ENCODE measurements at places on chromosomes 3 and 15.
A peak's percentile ranks its signal among the peaks of the same experiment; 100 is the strongest.

GRCh38 chr15:99404454-99404853 lies 153.2 kb downstream of the LRRC28 start:
- DNase-seq: no peak

- DNase-seq: no peak
Observed at GRCh38 chr3:124999897-125000435, 55.8 kb downstream of the HEG1 start.

DNA sequence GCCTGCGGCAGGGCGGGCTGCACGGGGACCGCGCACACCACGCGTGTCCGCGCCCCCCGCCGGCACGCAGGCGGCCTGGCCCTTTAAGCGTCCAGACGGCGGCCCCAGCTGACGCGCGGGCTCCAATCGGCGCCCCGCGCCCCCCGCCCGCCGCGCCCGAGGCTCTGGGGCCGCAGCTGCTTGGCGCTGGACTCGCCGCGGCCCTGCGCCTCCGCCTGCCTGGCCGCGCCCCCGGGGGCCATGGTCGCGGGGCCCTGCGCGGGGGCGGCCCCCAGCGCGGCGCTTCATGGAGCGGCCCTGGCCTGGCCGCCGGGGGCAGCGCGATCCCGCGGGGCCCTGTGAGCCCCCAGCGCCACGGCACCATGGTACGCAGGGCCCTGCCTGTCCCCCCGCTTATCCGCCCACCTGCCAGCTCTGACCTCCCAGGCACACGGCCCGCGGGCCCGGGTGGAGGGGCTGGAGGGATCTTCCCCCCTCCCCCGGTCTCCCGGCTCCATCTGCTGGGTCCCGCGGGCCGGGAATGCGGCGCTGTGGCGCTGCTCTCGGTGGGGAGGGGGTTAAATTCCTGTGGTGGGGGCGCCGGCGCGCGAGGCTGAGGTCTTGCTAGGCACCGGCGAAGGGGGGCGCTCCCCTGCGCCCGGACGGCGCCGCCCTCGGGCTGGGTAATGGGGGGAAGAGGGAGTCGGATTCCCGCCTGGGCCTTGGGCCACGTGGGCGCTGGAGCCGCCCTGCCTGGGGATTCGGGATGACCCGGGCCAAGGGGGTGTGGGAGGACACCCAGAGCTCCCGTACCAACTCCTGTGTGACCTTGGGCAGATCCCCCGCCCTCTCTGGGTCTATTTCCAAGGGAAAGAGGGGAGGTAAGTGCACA lies 1.1 kb downstream of the ZBTB47 start:
- DNase-seq: no peak

GRCh38 chr3:178443634-178444033 lies 92.6 kb upstream of the KCNMB2 start:
- no peak for DNase-seq

GRCh38 chr3:14725564-14726440 lies 50.9 kb downstream of the C3orf20 start:
- DNase-seq: no peak

- no peak for DNase-seq
Observed at GRCh38 chr3:53377794-53378193, 30.5 kb upstream of the DCP1A start.

- DNase-seq: no peak
Observed at GRCh38 chr3:121852256-121852655, 17.2 kb downstream of the EAF2 start.

DNA sequence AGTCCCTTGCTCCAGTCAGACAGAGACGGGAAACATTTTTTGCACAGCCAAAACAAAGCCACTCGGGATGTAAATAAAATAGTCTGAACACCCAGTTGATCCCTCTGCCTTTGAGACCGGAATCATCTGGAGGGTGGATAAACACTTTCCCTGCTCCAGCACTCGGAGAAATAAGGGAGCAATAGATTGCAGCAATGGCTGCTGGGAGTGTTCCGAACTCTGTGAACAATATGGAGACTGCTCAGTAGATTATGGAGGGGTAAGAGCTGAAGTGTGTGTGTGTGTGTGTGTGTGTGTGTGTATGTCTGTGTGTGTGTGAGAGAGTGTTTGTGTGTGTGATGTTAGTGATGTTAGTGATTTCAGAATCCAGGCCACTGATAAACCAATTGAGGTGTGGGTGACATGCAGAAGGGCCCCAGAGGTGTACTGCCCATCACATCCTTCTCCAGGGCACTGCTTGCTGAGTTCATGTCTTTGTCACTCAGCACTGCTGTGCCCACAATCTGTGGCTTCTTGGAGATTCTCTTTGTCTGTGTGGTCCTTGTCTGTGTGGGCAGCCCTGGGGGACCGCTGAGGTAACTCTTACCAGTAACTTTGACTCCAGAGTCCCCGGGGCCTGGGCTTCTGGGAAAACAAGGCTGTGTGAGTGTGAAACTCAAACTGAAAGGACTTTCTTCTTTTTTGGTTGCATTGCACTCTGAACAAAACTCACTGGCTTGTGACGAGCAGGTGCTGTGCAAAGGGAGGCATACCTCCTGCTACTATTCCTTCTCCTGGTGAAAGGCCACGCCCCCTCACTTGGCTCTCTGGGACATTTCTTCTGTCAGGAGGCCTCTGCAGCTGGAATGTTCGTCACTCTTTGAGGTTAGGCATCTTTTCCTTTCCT lies 23.0 kb downstream of the CRYGS start:
- DNase-seq: no peak

DNA sequence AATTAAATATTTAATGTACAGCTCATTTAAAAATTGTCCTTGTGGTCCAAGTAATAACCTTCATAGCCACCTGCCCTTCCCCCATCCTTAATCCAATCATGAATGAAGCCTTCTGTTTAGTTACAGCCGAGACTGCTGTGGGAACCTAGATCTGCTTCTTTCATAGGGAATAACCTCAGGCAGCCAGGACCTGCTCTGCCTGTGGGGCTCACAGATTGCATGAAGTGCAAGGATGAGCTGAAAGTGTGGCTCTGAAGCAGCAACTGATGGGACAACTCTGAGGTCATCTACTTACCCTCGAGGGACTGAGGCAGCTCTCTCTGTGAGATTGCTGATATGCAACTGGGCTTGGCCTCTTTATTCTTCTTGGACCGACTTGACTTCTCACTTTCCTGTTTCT lies 169.8 kb downstream of the POTEB3 start:
- DNase-seq: no peak

- DNase-seq: no peak
Observed at GRCh38 chr15:77122576-77122975, 51.7 kb upstream of the TSPAN3 start.

DNA sequence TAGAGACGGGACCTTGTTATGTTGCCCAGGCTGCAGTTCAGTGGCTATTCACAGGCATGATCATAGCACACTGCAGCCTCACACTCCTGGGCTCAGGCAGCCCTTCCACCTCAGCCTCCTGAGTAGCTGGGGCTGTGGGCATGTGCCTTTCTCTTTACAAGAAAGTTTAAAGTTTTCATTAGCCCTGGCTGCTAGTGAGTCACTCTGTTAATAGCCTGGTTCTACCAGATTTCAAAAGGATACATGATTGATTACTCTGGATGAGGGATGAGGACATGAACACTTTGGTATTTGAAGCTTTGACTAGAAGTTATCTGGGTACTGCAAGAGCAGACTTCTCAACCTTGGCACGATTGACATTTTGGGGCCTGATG lies 95.1 kb downstream of the DHX36 start:
- no peak for DNase-seq

DNA sequence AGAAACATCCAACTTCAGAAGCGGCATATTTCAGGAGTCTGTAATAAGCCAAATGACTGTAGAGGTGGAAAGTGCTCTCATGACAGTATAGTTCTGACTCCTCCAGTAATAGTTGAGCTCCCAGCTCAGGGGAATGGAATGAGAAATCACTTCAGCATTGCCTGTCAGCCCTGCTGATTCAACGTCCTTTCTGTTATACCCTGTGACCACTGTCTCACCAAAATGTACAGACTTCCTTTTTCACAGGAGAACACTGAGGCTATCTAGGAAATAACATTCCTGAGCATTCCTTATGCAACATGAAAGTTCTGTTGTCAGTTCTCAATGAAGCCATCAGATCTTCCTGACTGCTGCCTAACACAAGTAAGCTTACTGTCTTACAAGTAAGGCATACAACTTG lies 284.5 kb upstream of the MME start:
- DNase-seq: no peak

- DNase-seq: peak; percentile 93
Observed at GRCh38 chr15:75367913-75368688, at the start of gene MAN2C1. Gene MAN2C1, minus strand, starts transcription at chr15:75368607. Its CDS starts 24 bp downstream, at chr15:75368583.

DNA sequence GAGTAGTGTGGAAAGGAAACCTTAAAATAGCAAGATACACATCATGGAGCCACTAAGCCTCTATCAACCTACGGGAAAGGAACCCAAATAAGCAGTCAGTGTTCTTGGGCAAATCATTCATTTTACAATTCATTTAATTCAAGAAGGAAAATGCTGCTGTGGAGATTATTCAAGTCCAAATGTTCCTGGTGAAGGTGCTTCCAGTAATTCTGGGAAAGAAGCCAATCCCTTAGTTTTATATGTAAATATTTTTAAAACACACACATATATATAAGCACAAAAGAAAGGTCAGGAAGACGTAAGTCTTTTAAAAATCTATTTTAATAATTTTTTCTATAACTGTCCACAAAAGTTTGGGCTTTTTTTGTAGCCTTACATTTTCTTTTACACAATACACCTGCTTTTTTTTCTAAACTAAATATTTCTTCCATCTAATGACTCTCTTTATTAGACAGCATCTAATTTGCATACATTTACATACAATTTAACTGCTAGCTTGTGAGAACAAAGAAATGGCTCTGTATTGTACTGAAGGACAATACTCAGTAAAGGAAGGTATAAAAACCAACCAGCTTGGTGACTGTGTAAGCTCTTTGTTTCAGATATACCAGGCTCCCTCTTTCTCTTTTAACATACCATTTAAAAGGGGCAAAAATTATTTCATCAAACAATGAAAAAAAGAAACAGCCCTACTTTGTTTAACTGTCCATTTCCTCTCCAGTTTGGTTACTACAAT lies 269.5 kb downstream of the ZBTB20 start:
- no peak for DNase-seq

DNA sequence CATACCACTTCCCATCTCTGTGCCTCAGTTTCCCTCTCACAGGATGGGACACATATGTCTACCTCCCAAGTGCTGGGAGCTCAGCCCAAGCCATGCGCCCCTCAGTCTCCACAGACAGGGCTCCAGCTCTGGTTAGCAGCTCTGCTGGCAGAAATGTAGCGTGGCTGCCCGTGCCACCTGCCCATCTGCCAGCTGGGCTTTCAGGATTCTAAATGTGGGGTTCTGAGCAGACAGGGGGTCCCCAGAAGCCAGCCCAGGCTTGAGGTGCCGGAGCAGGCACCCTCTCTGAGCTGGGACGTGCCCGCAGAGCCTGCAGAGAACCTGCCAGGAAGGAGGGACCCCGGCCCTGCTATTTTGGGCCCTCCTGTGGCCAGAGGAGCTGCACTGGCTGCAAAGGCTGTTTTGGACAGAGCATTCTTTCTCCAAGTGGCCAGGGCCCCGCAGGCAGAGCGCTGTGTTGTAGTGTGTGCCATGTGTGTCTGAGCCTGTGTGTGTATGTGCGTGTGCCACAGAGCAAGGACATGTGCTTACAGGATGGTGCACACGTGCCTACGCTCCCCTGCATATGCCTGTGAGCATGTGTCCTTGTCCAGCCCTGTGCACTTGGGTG lies 31.7 kb downstream of the PSTPIP1 start:
- no peak for DNase-seq

GRCh38 chr3:64438812-64439211 lies 213.5 kb upstream of the PRICKLE2 start:
- DNase-seq: no peak

Measured in CD4-positive, alpha-beta T cell treated with Interleukin-12 subunit alpha and Interleukin-12 subunit beta, for 1 hour (primary cell).